ENCODE measurements at places on chromosomes 3 and 15. TPM values are rescaled to one million over a fixed set of nuclear protein-coding genes. Genes with fewer than 3 reads are reported as not detected.

- DNase-seq, result no peak
- H3K27me3 ChIP-seq, result peaks cover 5% of the 10 kb centered on the region
- H3K4me3 ChIP-seq, result no peak overlapping the region
- no peaks in the 10 kb centered on the region for H3K36me3 ChIP-seq
Measured at GRCh38 chr3:81790117-81790516, 28.7 kb upstream of the GBE1 start.

- no peak overlapping the region for H3K27ac ChIP-seq
- no peak for DNase-seq
- H3K4me3 ChIP-seq, result no peak overlapping the region
Measured at GRCh38 chr3:117898722-117899522, 1135.7 kb downstream of the IGSF11 start.

- H3K36me3 ChIP-seq, result no peaks in the 10 kb centered on the region
- no peaks in the 10 kb centered on the region for H3K4me1 ChIP-seq
- H3K27me3 ChIP-seq, result no peaks in the 10 kb centered on the region
- no peak for DNase-seq
- H3K27ac ChIP-seq, result no peak overlapping the region
Measured at GRCh38 chr3:44682182-44682896, 30.1 kb upstream of the ZNF502 start.

DNA sequence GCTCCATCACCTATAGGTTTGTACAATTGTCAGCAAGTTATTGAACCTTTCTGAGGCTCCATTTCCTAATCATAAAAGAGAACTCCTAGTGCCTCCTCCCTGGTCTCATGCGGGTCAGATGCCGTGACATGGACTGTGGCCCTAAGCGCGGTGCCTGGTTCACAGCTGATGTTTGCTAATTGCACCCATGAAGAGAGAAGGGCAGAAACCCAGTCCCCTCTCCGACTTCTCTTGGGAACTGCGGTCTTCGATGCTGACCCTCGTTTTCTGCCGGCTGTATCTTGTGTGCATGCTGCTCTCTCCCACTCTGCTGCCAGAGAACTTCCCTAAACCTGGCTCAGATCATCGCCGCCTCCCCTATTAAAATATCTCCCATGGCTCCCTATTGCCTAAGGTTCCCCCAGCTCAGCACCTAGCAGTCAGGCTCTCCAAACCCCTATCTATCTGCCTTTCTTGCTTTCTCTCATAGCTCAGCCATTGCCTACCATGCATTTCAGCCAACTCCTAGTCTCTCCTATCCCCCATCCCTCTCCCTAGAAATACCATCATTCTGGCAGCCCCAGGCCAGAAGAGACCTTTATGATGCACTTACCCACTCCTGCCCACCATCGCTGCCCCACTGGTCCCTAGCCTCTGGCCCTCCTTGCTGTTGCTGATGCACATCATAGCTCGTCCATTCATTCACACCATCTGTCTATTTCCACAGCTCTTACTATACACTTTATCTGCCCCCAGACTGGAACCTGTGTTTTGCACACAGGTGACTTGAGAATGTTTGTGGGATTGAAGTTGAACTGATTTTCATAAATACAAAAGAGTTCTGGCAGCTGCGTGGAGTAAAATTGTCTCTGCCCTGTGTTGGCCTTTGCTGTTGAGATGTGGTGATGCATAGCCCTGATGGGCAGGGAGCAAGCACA is 6.6 kb downstream of the ISG20 start:
- no peak overlapping the region for H3K4me3 ChIP-seq
- no peak for DNase-seq
- H3K27ac ChIP-seq, result no peak overlapping the region
- no peaks in the 10 kb centered on the region for H3K27me3 ChIP-seq

DNA sequence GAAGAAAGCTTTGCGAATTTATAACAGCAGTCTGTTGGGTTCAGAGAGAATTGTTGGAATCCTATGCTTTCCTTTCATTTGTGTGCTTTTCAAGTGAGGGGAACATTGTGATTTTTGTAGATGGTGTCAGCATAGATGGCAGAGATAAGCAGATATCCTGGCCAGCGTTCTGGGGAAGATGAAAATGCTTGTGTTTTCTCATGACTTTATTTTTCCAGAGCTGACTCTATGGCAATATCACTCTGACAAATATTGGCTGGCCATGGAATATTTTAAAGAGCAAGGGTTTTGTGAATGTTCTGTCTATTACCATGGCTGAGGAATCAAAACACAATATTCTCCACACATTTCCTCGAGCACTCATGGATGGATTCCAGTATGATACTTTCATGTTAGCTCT is 108.8 kb downstream of the MITF start:
- H3K36me3 ChIP-seq, result no peaks in the 10 kb centered on the region
- H3K27me3 ChIP-seq, result no peaks in the 10 kb centered on the region
- H3K4me3 ChIP-seq, result no peak overlapping the region
- DNase-seq, result no peak
- H3K4me1 ChIP-seq, result no peaks in the 10 kb centered on the region

DNA sequence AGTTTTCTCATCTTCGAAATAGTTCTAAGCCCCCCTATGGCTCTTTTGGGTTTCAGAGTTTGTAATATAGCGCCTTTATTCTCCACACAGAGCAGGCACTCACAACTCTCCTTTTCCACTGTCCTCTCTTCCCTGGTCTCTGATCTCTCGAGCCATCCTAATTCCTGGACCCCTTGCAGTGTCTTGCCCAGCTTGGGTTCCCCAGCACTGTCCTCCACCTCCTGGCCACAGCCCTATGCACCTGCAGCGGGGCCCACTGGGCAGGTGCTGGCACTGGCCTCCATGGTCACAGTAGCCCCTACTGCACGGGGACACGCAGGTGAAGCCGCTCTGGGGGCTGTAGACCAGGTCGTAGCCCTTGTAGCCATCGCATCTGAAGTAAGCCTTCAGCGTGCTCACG is 27.9 kb downstream of the MUC20 start:
- H3K27me3 ChIP-seq, result peaks cover 4% of the 10 kb centered on the region
- H3K4me3 ChIP-seq, result no peak overlapping the region
- no peaks in the 10 kb centered on the region for H3K36me3 ChIP-seq
- peaks cover 6% of the 10 kb centered on the region for H3K4me1 ChIP-seq
- no peak overlapping the region for H3K27ac ChIP-seq
- no peak for DNase-seq

The IL20RB gene
- total RNA-seq, result 0.96 TPM

GRCh38 chr15:60681353-60681752 is 202.4 kb upstream of the ICE2 start:
- H3K27ac ChIP-seq, result no peak overlapping the region
- no peaks in the 10 kb centered on the region for H3K27me3 ChIP-seq
- H3K36me3 ChIP-seq, result no peaks in the 10 kb centered on the region

DNA sequence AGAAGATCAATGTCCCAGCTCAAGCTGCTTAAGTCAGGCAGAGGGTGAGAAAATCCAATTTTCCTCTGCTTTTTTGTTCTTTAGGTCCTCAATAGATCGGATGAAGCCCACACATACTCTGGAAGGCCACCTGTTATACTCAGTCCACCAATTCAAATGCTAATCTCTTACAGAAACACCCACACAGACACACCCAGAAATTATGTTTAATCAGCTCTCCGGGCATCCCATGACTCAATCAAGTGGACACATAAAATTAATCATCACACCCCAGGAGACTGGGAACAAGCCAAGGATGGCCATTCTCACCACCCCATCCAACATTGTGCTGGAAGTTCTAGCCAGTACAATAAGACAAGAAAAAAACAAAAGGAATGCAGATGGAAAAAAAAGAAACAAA is 67.8 kb upstream of the SLC24A5 start:
- no peak for DNase-seq
- no peaks in the 10 kb centered on the region for H3K36me3 ChIP-seq
- no peak overlapping the region for H3K4me3 ChIP-seq
- H3K27ac ChIP-seq, result no peak overlapping the region
- no peaks in the 10 kb centered on the region for H3K4me1 ChIP-seq
- H3K27me3 ChIP-seq, result no peaks in the 10 kb centered on the region

The BSN gene
- 0.33 TPM for total RNA-seq

The TPM1 gene
- 9.9 TPM for total RNA-seq

DNA sequence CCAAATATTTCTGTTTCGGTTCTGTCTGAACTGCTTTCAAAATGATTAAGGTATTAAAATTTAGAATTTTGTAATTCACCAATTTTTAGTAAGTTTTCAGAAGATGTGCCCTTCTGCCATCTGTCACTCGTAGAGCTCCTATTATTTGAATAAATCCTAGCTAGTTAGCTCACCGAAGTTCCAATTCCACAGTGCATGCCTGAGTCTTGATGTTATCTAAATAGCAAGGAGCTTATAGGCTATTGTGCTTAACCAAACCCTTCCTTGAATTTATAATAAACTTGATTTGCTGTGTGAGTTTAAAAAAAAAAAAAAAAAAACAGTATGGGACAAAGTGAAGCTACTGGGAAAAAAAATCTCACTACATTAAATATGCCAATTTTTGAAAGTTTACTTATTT is 18.7 kb downstream of the ATP13A3 start:
- no peak overlapping the region for H3K4me3 ChIP-seq
- no peaks in the 10 kb centered on the region for H3K36me3 ChIP-seq
- no peaks in the 10 kb centered on the region for H3K27me3 ChIP-seq
- peaks cover 9% of the 10 kb centered on the region for H3K4me1 ChIP-seq

The WDR49 gene
- 0.35 TPM for total RNA-seq

DNA sequence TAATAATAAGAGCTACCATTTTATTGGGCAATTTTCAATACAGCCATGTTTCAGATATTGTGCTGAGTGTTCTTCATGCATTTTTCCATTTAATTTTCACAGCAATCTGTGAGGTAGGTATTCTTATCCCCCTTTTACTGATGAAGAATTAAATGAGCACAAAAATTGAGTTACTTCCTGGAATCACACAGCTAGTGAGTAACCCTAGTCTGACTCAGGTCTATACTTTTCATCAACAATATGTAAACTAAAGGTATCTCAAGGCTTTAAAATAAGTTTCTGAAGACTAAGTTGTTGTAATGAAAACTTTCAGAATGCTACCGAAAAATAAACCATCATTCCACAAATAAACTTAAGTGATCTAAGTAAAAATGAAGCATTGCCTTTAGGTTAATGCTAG is 22.3 kb downstream of the HACD2 start:
- no peaks in the 10 kb centered on the region for H3K36me3 ChIP-seq
- no peaks in the 10 kb centered on the region for H3K4me1 ChIP-seq
- H3K27me3 ChIP-seq, result no peaks in the 10 kb centered on the region
- no peak for DNase-seq
- no peak overlapping the region for H3K27ac ChIP-seq

GRCh38 chr3:194312743-194313281 is 38.3 kb downstream of the CPN2 start:
- H3K4me3 ChIP-seq, result no peak overlapping the region
- no peaks in the 10 kb centered on the region for H3K36me3 ChIP-seq
- peaks cover 16% of the 10 kb centered on the region for H3K4me1 ChIP-seq
- H3K27me3 ChIP-seq, result peaks cover 20% of the 10 kb centered on the region
- DNase-seq, result no peak

- no peak overlapping the region for H3K27ac ChIP-seq
- no peaks in the 10 kb centered on the region for H3K27me3 ChIP-seq
- no peaks in the 10 kb centered on the region for H3K36me3 ChIP-seq
- no peak overlapping the region for H3K4me3 ChIP-seq
- no peak for DNase-seq
Measured at GRCh38 chr3:108946292-108947285, 7.1 kb downstream of the GUCA1C start.

The KIF9 gene
- 5.8 TPM for total RNA-seq

DNA sequence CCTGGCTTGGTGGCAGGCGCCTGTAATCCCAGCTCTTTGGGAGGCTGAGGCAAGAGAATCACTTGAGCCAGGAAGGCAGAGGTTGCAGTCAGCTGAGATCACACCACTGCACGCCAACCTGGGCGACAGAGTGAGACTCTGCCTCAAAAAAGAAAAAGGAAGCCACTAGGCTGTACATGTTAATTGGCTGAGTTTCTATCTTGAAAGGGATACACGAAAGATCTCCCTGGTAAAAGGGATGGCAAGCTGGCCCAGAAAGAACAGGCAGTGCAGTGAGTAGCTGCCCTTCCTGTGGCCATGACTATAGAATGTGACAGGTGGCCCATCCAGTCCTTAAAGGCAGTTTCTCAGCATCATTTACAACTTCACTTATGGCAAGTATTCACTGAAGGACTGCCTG is 12.3 kb downstream of the LRIG1 start:
- no peaks in the 10 kb centered on the region for H3K36me3 ChIP-seq
- no peaks in the 10 kb centered on the region for H3K27me3 ChIP-seq
- H3K4me3 ChIP-seq, result no peak overlapping the region
- peaks cover 81% of the 10 kb centered on the region for H3K4me1 ChIP-seq

DNA sequence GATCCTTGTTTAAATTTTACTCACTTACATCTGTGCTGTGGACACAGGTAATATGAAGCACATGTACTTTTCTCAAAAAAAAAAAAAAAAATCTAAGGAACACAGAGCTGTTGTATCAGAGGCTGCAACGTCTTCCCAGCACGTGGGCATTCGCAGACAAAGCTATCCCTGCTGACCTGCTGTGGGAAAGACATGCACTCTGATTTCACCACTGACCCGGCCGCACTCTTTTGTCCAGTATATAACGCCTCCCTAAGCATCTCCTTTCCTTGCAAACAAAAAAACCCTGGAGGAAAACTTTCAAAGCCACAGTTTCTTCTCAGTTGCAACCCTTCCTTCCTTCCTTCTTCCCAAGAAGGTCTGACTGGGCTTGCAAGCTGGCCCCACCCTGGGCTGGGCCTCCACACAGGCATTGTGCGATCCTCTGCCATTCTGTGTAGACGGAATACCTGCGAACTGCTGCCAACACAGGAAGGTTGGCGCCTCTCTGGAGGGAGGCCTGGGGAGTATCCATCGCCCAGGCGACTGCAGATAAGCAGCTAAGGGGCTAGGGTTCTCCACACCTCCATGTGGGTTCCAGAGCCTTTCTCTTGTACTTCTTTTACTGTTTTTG is 50.8 kb downstream of the SLC12A8 start:
- no peak overlapping the region for H3K4me3 ChIP-seq
- no peaks in the 10 kb centered on the region for H3K4me1 ChIP-seq
- no peaks in the 10 kb centered on the region for H3K36me3 ChIP-seq

GRCh38 chr3:127488141-127488672 is 102.3 kb downstream of the TPRA1 start:
- H3K27me3 ChIP-seq, result no peaks in the 10 kb centered on the region
- H3K27ac ChIP-seq, result no peak overlapping the region
- DNase-seq, result no peak
- no peaks in the 10 kb centered on the region for H3K4me1 ChIP-seq

- no peaks in the 10 kb centered on the region for H3K36me3 ChIP-seq
- H3K27ac ChIP-seq, result no peak overlapping the region
- DNase-seq, result no peak
- H3K27me3 ChIP-seq, result no peaks in the 10 kb centered on the region
- no peak overlapping the region for H3K4me3 ChIP-seq
Measured at GRCh38 chr15:51316636-51317035, 21.8 kb downstream of the CYP19A1 start.

DNA sequence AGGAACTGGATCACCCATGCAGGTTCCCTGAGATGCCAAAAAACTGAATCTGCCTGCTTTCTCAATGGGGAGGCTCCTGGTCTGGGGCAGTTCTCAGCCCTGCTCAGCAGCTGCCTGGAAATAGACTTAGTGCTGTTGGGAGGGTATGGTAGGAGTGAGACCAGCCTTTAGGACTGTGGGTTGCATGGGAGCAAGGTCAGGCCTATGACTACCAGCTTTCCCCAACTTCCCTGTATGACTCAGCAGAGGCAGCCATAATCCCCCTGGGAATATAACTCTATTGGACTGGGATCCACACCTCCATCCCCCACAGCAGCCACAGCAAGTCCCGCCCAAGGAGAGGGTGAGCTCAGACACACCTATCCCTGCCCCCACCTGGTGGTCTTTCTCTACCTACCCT is 87.0 kb downstream of the CFAP44 start:
- no peak overlapping the region for H3K27ac ChIP-seq
- no peaks in the 10 kb centered on the region for H3K36me3 ChIP-seq

GRCh38 chr3:126137490-126138130 is 42.8 kb downstream of the ALDH1L1 start:
- H3K4me1 ChIP-seq, result no peaks in the 10 kb centered on the region
- peaks cover 15% of the 10 kb centered on the region for H3K27me3 ChIP-seq
- H3K4me3 ChIP-seq, result no peak overlapping the region
- DNase-seq, result no peak
- H3K36me3 ChIP-seq, result no peaks in the 10 kb centered on the region
